ENCODE measurements at places on chromosomes 12 and 14. TPM values are rescaled to one million over a fixed set of nuclear protein-coding genes. Genes with fewer than 3 reads are reported as not detected.

Gene ADCY6
- polyA plus RNA-seq = 18.2 TPM

Gene PTGDR
- not detected for polyA plus RNA-seq

Gene APOLD1
- polyA plus RNA-seq = 0.44 TPM

Gene HOXC10
- 2.1 TPM for polyA plus RNA-seq

Gene FCF1
- 86.3 TPM for polyA plus RNA-seq

Gene SAMD15
- 2.5 TPM for polyA plus RNA-seq

Gene FOXN4
- 0.07 TPM for polyA plus RNA-seq
